Stimulated activated naive CD8-positive, alpha-beta T cell treated with anti-CD3 and anti-CD28 coated beads, Interleukin-15, Interleukin-2, amounts not matched to agents 100 U/mL and 50 U/mL, for 24 hours (primary cell): ENCODE measurements at places on chromosomes 4 and X.

DNA sequence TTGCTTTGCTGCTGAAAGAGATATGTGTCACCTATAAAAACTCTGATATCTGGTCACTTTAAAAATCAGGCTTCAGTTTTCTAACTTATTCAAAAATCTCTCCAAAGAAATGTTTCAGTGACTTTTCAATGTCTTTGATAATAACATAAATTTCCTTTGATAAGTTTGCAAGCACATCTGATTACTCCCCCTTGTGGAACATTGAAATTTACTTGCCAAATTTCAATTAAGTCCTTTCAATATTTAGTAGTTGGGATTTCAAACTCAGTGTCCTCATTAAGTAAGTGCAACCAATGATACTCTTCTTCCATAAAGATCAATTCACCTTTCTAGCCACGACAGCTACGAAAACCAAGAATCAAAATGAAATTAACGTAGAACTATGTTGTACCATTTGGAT is 151.3 kb upstream of the FAM47C start:
- DNase-seq, result no peak

DNA sequence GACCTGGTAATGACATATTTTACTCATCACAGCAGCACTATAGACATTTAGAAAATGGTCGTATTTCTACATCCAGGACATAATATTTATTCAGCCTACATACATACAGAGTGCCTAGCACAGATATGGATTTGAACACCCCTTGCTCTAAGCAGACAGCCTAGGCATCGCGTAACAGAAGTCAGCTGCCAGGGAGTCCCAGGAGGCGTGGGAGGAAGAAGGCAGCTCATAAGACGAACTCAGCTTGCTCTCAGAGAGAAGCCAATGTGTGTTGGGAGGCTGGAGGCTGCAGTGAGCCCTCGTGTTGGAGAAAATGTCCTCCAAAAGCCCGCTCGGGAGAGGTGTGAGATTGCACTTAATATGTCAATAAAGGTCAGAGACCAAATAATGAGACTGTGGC is 131.6 kb downstream of the BCOR start:
- DNase-seq, result no peak

DNA sequence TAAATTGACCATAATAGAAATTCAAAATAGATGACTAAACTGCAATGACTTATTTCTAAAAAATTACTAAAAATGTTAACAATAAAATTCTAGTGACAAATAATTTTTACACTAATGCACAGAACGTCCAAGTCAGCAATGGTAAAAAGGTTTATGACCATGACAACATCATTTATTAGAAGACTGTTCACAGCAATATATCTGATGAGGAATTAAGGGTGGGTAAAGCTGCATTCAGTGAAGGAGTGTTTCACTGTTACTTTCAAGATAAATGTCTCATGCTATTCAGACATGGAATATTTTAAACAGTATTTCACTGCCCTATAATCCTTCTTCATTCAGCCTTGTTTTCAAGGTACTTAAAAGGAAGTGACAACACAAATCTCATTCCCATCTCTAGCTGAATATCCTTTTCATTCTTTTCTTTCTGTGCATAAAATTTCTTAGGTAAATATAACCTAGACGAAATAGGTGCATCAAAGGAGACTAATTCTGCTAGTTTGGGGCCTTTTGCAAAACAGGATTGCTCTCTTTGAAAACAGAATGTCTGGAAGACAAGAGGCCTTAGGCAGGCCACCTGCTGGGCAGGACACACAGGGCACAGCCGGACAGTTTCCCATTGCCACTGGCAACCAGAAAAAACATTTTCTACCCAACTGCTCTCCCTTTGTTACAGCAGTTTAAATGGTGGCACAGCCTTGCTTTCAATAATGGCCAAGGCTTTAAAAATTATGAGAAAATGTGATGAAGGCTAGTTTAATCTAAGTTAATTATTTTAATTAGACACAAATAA is 600.3 kb downstream of the SPRY1 start:
- DNase-seq, result no peak

- no peak for DNase-seq
These were observed 271.2 kb downstream of the NLGN4X start for GRCh38 chrX:5957506-5957905.

- DNase-seq, result no peak
These were observed 35.8 kb upstream of the TADA2B start for GRCh38 chr4:7007142-7007907.

GRCh38 chr4:85607624-85608023 is 132.7 kb downstream of the ARHGAP24 start:
- peak; percentile 7 for DNase-seq

GRCh38 chrX:151396825-151397740 is at the start of gene VMA21:
Gene VMA21 (plus strand): TSS chrX:151397206. CDS start chrX:151397309, 103 bp downstream.
- peak; percentile 83 for DNase-seq

- DNase-seq, result no peak
These were observed 198.2 kb downstream of the RASL11B start for GRCh38 chr4:53060278-53060677.

GRCh38 chr4:70225824-70226223 is at the start of gene FDCSP:
Gene FDCSP (plus strand): TSS chr4:70226124. CDS start chr4:70231195, 5,071 bp downstream.
- DNase-seq, result no peak

DNA sequence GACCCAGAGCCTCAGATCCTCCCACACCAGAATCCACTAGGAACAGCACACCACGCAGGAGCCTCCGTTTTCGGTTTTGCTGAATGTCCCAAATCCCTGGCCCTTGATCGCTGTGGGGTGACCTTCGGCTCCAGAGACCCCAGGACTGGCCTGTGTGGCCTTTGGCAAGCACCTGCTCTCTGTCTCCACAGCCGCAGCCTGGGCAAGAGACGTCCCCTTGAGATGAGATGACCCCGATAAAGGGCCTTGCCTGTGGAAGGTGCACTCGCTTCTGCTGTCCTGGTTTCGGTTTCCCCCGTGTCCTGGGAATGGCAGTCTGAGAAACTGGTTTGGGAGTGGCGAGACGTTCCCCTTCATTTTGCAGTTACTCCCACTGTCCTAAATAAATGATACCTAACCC is 9.6 kb downstream of the PSAPL1 start:
- DNase-seq, result no peak

GRCh38 chr4:84497504-84498202 is 1.4 kb downstream of the NKX6-1 start:
- no peak for DNase-seq

DNA sequence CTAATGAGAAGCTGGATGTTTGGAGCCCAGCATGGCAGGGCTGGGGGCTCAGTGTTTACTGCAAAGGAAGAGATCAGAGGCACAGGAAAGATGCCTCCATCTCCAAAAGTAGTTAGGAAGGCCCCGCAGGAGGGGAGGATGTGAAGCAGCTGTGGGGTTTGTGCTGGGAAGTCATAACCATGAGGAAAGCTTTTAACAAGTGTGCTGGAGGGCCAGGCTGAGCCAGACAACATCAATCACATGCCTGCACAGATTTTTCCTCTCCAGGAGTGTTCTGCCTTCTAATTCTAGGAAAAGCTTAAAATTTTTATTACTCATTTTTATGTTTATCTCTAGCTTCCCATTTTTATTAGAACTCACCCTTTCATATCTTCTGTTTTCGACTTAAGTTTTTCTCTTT is 65.4 kb downstream of the GPR82 start:
- DNase-seq, result no peak

DNA sequence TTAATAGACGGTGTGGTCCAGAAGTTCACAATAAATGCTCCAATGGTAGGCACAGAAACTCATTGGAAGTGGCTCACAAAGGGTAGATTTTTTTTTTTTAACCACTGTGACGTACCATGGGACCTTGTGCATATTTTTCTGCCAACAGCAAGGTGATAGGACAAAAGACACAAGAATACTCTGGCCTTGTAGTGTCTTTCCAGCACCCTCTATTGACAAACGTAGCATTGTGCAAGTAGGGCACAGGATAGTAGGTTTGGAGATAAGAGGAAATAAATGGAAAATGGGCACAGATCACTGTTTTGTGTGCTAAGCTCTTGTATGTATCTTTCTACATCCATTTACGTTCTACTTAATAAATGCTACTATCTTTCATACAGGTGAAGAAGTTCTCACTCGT is 2054.9 kb downstream of the PCDH7 start:
- no peak for DNase-seq

GRCh38 chrX:44245733-44246132 is 97.7 kb downstream of the EFHC2 start:
- DNase-seq, result peak; percentile 10

GRCh38 chrX:74383611-74384010 is 37.7 kb upstream of the SLC16A2 start:
- DNase-seq, result peak; percentile 10

GRCh38 chrX:151370906-151371305 is 26.1 kb upstream of the VMA21 start:
- peak; percentile 20 for DNase-seq
